NCI-H1930 (cell line): ENCODE measurements at places on chromosomes 12 and 14.

DNA sequence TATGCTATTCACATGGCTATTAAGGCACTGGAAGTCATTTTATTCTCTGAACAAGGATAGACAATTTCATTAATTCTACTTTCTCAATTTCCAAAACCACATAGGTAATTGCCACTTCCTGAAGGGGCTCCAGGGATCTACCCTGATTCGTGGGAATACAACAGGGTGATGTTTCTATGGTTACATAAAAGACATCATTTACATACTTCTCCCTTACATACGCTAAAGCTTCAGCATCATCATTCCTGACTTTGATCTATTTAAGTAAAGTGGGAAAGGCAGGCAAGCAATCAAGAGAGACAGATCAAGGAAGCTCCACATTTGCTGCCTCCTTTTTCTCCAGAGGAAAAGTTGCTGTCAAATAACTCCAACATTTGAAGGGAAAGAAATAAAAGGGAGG, 118.8 kb upstream of the SINHCAF start:
- no peak for DNase-seq

DNA sequence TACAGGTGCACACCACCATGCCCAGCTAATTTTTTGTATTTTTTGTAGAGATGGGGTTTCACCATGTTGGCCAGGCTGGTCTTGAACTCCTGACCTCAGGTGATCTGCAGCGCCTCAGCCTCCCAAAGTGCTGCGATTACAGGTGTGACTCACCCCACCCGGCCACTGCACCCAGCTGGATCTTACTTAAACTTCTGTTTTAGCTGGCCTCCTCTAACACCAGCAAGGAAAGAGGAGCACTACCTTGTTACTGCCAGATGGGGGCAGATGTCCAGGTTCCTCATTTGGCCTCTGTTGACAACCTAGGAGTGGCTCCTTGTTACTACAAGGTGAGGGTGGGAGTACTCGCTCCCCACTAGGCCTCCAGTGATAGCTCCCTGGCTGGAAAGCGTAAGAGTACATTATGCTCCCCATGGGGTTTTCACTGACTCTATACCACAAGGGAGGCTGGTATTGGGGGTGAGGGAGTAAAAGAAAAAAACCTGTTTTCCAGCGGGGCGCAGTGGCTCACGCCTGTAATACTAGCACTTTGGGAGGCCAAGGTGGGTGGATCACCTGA, 13.2 kb upstream of the ARF6 start:
- peak; percentile 21 for DNase-seq

DNA sequence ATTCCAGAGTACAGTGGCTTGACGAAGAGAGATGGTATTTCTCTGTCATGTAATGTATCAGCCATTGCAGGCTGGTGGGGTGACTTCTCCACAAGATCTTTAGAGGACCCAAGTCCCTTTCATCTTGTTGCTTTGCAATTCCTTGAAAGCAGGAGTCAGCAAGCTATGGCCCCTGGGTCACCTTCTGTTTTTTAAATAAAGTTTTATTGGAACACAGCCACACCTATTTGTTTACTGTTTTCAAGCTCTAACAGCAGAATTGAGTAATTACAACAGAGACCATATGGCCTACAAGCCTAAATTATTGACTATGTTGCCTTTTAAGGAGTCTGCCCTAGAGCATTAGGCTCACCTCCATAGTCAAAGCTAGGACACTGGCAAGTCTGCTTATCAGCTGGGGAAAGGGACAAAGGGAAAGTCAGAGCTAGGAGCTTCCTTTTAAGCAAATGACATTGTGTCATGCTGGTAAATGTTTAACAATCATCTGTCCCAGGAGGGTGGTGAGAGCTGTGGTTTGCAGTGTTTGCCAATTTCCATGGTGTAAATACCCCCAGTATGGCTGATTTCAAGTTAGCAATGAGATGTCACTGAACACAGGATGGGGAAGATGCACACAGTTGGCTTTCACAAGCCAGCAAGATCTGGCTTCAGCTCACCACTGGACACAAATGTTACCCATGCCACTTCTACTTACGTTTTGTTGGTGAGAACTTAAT, 87.7 kb upstream of the PWP1 start:
- no peak for DNase-seq

GRCh38 chr12:52521568-52522266, 1.5 kb upstream of the KRT5 start:
- DNase-seq, result no peak

- no peak for DNase-seq
These were observed 78.9 kb upstream of the SLC38A2 start for GRCh38 chr12:46451276-46452021.

- DNase-seq, result no peak
These were observed 364.7 kb downstream of the BCAT1 start for GRCh38 chr12:24584032-24584675.

- DNase-seq, result no peak
These were observed 72.4 kb downstream of the USP15 start for GRCh38 chr12:62332598-62332997.
